ENCODE measurements at places on chromosomes 5 and 9. TPM values are rescaled to one million over a fixed set of nuclear protein-coding genes. Genes with fewer than 3 reads are reported as not detected.

GRCh38 chr5:87152886-87153285 is 114.8 kb upstream of the RASA1 start:
- no peaks in the 10 kb centered on the region for H3K27me3 ChIP-seq
- H3K27ac ChIP-seq: no peak overlapping the region
- H3K36me3 ChIP-seq: no peaks in the 10 kb centered on the region
- no peaks in the 10 kb centered on the region for H3K4me1 ChIP-seq
- DNase-seq: no peak

- no peak overlapping the region for H3K4me3 ChIP-seq
- no peaks in the 10 kb centered on the region for H3K27me3 ChIP-seq
- H3K27ac ChIP-seq: no peak overlapping the region
- DNase-seq: no peak
- H3K36me3 ChIP-seq: no peaks in the 10 kb centered on the region
Observed at GRCh38 chr9:91391412-91391811, 29.7 kb upstream of the AUH start.

DNA sequence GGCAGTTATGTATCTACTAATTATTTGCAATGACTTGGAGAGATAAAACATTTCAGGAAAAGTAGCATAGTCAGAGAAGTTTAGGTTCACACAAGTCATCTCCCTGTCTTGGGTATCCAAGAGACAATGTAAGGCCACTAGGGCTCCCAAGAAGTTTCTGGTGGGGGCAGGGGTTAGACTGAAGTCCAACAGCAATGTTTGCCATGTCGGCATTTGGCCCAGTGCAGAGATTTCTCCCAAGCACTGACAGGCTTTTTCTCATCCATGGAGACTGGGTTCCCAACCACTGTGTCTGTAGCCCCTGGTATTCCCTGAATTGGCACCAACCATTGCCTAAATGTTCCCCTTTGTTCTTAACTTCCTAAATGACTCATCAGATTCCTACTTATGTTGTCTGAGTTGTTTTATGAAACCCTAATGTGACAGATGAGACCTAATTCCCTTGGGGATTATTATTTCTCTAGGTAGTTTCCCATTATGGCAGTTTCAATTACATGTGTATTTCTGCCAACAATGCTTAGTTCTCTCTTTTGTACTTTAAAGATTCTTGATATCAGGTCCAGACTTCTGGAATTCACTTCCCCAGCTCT is 103.6 kb upstream of the EGFLAM start:
- peaks cover 5% of the 10 kb centered on the region for H3K27me3 ChIP-seq
- H3K27ac ChIP-seq: no peak overlapping the region
- H3K4me3 ChIP-seq: no peak overlapping the region
- H3K36me3 ChIP-seq: no peaks in the 10 kb centered on the region
- no peaks in the 10 kb centered on the region for H3K4me1 ChIP-seq

GRCh38 chr9:115374724-115375268 is 256.8 kb upstream of the TNC start:
- DNase-seq: no peak
- no peaks in the 10 kb centered on the region for H3K4me1 ChIP-seq
- H3K27ac ChIP-seq: no peak overlapping the region
- no peaks in the 10 kb centered on the region for H3K27me3 ChIP-seq
- H3K4me3 ChIP-seq: no peak overlapping the region
- H3K36me3 ChIP-seq: no peaks in the 10 kb centered on the region

- H3K4me3 ChIP-seq: peak within 1 kb of the TSS; percentile 64
- peak; percentile 91 for DNase-seq
- H3K4me1 ChIP-seq: peaks cover 20% of the 10 kb centered on the region
- no peaks in the 10 kb centered on the region for H3K36me3 ChIP-seq
- peak within 1 kb of the TSS; percentile 81 for H3K27ac ChIP-seq
Observed at GRCh38 chr5:141475625-141476131, at the start of gene PCDHGC3. Gene PCDHGC3, plus strand, starts transcription at chr5:141475966. Its CDS starts 151 bp downstream, at chr5:141476117.

GRCh38 chr9:95021166-95021886 is 294.8 kb downstream of the AOPEP start:
- H3K36me3 ChIP-seq: peaks cover 23% of the 10 kb centered on the region
- no peak for DNase-seq
- no peak overlapping the region for H3K4me3 ChIP-seq
- no peaks in the 10 kb centered on the region for H3K27me3 ChIP-seq
- peak overlapping the region; percentile 15 for H3K27ac ChIP-seq

DNA sequence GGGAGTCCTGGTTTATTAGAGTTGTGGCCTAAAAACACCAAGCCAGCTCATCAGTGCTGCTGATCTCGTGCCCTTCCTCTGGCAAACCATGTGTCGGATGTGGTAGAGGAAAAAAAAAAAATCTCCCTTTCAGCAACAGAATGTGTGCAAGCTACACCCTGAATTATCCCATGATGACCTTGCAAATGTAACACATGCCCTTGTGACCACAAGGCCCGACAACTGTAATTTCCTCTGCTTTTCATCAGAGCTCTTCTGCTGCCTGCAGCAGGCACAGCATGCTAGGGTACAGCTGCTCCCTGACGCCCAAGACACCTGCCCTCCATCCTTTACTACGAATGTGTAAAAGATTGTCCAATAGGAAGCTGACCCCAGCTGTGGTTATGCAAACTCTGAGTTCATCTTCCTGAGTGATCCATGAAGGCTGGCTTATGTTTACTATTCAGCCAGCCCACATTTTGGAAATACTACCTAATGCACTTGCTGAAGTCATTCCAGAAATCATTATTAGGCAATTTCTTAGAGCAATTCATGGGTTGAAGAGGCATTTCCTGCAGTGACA is 14.6 kb upstream of the BNC2 start:
- no peak overlapping the region for H3K27ac ChIP-seq
- DNase-seq: no peak
- no peaks in the 10 kb centered on the region for H3K27me3 ChIP-seq
- no peaks in the 10 kb centered on the region for H3K36me3 ChIP-seq

GRCh38 chr9:9791611-9792010 is 821.2 kb downstream of the PTPRD start:
- no peak overlapping the region for H3K27ac ChIP-seq
- H3K4me3 ChIP-seq: no peak overlapping the region
- H3K27me3 ChIP-seq: no peaks in the 10 kb centered on the region
- no peaks in the 10 kb centered on the region for H3K36me3 ChIP-seq

DNA sequence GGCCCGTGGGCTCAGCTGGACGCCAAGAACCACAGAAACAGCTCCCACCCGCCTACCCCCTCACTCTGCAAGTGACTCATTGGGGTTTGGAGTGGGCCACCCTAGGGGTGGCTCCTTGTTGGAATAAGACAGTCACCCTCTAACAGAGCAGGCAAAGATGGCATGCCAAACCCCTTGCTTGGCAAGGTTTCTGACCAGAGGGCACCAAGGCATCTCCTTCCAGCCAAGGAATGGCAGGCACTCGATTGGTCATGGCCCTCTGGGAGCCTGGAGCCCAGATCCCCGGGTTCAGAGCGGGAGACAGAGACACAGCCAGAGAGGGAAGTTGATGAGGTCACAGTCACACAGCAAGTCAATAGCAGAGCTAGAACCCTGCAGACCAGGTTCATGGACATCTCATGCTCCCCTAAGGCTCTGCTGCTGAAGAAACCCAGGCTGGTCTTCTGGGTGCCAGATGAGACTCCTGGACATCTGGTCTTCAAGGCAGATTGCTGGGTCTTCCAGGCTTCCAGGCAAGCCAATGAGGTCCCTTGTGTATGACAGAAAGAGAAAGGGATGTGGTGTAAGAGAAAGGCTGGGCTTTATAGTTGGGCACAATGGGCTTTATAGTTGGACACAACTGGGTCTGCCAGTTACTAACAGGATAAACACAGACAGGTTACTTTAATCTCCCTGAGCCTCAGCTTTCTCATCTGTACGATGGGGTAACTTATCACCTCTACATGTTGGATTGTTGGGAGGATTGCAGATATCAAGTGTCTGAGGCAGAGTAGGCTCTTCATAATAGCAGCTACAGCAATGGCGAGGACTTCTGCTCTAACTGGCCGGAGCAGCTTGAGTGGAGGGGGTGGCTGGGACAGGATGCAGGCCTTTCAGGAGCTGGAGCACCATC is 23.3 kb upstream of the KIF12 start:
- H3K27me3 ChIP-seq: no peaks in the 10 kb centered on the region
- no peak overlapping the region for H3K4me3 ChIP-seq
- DNase-seq: peak; percentile 40
- no peak overlapping the region for H3K27ac ChIP-seq
- H3K36me3 ChIP-seq: no peaks in the 10 kb centered on the region
- peaks cover 6% of the 10 kb centered on the region for H3K4me1 ChIP-seq

- no peak for DNase-seq
- H3K27ac ChIP-seq: peak overlapping the region; percentile 99
- H3K4me1 ChIP-seq: peaks cover 25% of the 10 kb centered on the region
- H3K27me3 ChIP-seq: no peaks in the 10 kb centered on the region
- peaks cover 5% of the 10 kb centered on the region for H3K36me3 ChIP-seq
Observed at GRCh38 chr5:134178096-134178419, 1.3 kb upstream of the SKP1 start.

DNA sequence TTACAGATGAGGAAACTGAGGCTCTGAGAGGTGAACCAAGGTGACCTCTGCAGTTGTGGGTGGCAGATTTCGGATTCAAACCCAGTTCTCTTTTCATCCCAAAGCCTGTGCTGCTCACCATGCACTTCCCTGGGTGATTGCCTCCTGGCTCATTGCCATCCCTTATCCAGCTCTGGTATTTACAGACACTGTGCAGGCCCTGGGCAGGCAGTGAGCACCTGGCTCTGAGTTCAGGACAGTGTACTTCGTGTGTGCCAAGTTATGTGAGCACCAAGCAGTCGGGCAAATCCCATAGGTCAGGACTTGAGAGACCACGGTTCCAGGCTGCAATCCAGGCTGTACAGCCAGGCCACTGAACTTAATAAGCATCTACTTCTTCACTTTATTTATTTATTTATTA is 1.4 kb downstream of the LRSAM1 start:
- H3K4me1 ChIP-seq: peaks cover 32% of the 10 kb centered on the region
- H3K27ac ChIP-seq: no peak overlapping the region
- H3K36me3 ChIP-seq: peaks cover 34% of the 10 kb centered on the region

GRCh38 chr9:20382460-20383071 is 239.7 kb downstream of the MLLT3 start:
- H3K4me3 ChIP-seq: no peak overlapping the region
- no peak overlapping the region for H3K27ac ChIP-seq
- DNase-seq: no peak
- no peaks in the 10 kb centered on the region for H3K27me3 ChIP-seq
- H3K4me1 ChIP-seq: peaks cover 3% of the 10 kb centered on the region
- no peaks in the 10 kb centered on the region for H3K36me3 ChIP-seq

- no peaks in the 10 kb centered on the region for H3K27me3 ChIP-seq
- no peaks in the 10 kb centered on the region for H3K36me3 ChIP-seq
- no peak overlapping the region for H3K27ac ChIP-seq
Observed at GRCh38 chr5:94217745-94218144, 400.7 kb downstream of the KIAA0825 start.

- DNase-seq: no peak
- H3K27ac ChIP-seq: no peak overlapping the region
- H3K4me3 ChIP-seq: no peak overlapping the region
- H3K4me1 ChIP-seq: no peaks in the 10 kb centered on the region
Observed at GRCh38 chr5:37071901-37072581, 177.1 kb downstream of the CPLANE1 start.

Gene TXNDC8
- not detected for total RNA-seq

Gene EMB
- total RNA-seq: 35.3 TPM

Gene FER
- 33.6 TPM for total RNA-seq

All from upper lobe of right lung (tissue), 1 donor.